ENCODE measurements at places on chromosomes 12 and 14.

DNA sequence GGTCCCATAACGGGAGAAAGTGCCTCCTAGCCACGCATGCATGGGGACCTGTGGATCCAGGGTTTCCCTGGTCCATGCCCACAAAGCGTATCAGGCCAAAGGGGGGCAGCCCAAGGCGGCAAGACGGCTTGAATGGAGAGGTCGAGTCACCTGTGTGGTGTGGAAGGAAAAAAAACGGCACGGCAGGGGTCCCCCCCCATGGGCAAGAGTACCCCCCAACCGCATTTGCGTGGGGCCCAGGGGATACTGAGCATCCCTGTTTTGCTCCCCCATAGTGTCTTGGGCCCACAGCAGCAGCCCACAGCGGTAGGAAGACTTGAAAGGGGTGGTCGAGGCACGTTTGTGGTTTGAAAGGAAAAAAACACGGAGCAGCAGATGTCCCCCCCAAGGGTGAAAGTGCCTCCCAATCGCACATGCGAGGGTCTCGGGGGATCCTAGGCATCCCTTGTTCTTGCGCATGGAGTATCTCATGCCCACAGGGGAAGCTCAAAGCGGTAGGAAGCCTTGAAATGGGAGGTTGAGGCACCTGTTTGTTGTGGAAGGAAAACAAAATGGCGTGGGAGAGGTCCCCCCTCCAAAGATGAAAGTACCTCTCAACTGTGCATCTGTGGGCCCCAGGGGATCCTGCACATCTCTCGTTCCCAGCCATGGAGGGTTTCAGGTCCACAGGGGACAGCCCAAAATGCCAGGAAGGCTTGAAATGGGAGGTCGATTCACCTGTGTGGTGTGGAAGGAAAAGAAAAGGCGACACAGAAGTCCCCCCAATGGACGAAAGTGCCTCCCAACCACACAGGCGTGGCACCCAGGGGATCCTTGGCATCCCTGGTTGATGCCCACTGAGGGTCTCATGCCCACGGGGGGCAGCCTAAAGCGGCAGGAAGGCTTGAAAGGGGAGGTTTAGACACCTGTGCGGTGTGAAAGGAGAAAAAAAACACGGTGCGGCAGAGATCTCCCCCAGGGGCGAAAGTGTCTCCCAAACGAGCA, 577.5 kb downstream of the ALG10 start:
- DNase-seq = no peak

DNA sequence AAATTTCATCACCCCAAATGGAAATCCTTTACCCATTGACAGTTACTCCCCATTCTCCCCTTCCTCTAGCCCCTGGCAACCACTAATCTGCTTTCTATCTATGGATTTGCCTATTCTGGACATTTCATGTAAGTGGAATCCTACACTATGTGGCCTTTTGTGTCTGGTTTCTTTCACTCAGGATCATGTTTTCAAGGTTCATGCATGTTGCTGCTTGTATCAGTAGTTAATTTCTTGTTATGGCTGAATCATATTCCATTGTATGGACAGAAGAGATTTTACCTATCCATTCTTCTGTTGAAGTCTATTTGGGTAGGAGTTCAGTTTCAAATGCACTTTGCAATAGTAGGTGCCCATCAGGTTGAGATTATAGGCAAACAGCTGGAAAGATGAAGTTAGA, 1.4 kb downstream of the RFC5 start:
- no peak for DNase-seq

DNA sequence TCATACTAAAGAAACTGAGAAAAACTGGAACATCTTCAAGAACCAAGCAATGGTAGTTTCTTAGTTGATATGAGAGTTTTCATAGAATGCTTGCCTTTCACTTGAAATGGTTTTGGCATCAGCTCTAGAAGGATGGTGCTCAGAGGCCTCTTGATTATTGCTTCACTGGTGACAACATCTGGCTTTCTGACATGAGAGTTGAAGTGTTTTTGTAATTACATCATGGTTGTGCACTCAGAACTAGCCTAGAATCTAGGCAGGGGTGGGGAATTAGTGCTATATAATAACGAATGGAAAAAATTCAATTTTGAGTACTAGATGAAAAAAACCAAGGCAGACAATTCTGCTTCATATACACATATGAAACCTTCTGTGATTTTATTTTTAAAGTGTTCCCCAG, 172.8 kb upstream of the LMNTD1 start:
- no peak for DNase-seq

DNA sequence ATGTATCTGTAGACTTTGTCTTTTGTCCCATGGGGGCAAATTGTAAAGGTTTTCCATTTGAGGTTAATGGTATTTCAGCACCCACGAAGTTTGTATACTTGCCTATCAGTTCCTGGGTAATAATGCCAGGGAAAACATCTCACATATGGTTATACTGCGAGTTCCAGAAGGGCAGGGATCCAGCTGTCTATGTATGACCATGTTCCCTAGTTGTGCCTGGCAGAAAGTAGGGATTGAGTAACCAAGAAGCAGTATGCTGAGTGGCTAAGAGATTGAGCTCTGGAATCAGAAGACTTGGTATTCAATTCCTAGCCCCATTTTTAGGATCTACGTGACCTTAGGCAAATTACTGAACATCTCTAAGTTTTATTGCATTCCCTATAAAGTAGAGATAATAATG, 173.2 kb upstream of the PWP1 start:
- DNase-seq = no peak

- no peak for DNase-seq
Observed at GRCh38 chr12:30877105-30877875, 49.3 kb upstream of the TSPAN11 start.

- no peak for DNase-seq
Observed at GRCh38 chr12:132487311-132487741, 2.6 kb upstream of the FBRSL1 start.

GRCh38 chr12:513446-513845, 53.7 kb downstream of the B4GALNT3 start:
- DNase-seq = no peak

DNA sequence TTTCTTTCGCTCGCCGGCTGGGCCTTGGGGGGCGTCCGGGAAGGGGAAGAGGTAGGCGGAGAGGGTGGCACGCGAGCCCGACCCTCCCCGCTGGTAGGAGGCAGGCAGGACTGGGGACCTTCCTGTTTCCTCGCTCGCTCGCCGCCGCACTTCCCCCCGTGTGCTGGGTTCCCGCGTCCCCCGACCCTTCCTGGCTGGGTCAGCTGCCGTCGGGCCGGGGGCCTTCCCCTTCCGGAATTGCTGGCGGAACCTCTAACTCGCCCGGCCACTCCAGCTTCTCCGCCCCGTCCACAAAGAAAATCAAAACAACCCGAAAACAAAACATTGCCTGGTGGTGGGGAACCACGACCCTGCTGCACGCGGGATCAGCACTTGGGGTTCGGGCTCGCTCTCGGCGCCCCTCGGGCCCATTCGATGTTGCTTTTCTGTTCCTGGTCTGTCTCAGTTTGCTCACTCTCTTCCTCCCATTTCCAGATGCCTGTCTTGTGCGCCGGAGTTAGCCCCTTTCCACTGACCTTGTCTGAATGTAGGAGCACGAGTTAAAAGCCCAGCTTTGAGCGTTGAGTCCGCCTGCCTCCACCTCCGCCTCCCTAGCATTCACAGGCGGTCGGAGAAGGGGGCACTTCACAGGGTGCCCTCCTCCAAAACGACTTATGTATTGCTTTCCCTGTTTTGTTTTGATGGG, 581 bp downstream of the PAPOLA start:
- no peak for DNase-seq

All from stimulated activated CD8-positive, alpha-beta memory T cell treated with anti-CD3 and anti-CD28 coated beads, Interleukin-7, amount 100 ng/mL, for 1 hour (primary cell).